ENCODE measurements at places on chromosomes 11 and 22.

DNA sequence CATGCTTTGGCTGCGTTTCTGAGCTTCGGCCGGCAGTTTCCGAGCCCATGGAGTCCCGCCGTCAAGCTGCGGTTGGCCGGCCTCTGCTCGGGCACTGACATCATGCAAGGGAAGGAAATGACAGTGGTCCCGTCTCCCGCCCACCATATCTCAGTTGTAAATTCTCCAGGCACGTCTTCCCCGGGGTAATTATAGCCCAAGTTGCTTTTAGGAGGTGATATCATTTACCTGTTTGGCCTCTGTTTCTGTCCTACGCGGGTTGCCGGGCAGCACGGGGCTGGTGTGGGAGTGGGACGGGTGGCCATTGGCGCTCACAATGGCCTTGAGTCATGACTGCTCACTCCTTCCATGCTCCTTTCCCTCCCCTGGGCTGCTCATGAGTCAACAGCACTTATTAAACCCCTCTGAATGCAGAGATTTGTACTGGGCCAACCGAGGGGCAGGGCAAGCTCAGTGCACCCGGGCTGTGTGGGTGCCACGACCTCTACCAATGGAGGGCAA, 4.2 kb upstream of the ANO1 start:
- no peak for DNase-seq

- no peak for DNase-seq
Measured at GRCh38 chr22:44256085-44256484, 56.7 kb downstream of the SHISAL1 start.

DNA sequence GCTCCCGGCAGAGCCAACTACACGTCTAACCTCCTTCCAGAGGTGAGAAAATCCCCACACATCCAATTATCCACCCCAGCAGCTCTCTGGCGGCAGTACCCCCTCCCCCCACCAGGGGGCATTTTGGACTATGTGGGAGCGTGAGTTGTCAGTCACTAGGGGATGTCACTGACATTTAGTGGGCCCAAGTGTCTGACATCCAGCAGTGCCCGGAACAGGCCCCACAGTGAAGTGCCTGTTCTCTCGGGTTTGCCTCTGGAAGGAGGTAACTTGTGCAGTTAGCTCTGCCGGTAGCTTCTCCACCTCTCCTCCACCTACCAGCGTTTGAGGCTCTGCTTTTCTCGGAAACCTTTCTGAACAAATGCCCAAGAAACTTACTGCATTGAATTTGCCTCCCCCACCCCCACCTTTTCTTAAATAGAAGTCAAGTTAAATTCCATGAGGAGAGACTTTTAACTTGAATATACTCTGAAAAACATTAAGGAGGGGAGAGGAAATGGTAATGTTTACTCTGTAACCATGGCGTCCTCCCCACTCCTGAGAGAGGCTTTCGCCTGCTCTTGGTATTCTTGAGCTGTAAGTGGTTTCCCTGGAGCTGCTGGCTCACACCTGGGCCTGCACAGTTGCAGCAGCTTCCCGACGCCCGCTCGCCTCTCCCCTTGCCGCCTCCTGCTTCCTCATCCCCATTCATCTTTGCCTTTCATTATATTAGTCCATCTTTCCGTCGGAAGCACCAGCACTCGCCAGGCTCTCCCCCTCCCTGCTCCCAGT, 112.8 kb downstream of the WNT7B start:
- peak; percentile 47 for DNase-seq

DNA sequence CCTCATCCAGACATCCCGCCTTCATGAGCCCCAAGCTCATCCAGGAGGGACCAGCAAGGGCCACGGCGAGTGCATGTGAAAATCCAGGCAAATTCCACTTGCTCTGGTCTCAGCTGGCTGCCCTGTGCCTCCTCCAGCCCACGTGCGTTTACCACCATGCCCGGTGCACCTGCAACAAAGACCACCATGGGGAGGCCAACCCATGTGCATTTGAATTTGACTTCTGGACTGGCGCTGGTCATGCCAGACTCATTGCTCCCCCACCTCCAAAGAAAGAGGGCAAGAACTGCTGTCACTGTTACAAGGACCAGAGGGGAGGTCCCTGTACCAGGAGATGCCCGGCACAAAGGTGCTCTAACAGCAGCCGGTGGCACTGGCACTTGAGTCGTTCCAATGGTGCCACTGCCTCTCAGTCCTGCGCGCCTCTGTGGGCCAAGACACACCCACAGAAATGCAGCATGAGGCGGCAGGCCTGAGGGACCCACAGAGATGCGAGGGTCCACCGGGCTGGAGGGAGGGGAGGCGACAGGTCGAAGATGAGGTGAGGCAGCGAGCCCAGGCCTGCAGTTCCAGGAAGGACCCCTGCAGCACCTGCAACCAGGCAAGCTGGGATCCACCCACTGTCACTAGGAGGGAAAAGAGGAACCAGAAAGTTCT, 80.3 kb downstream of the PHF21B start:
- no peak for DNase-seq

- DNase-seq = no peak
Measured at GRCh38 chr11:100791860-100792259, 104.8 kb downstream of the ARHGAP42 start.

- DNase-seq = no peak
Measured at GRCh38 chr11:70111269-70112016, 33.3 kb downstream of the ANO1 start.

- DNase-seq = no peak
Measured at GRCh38 chr11:59437770-59438169, 1.5 kb downstream of the OR5A1 start.

DNA sequence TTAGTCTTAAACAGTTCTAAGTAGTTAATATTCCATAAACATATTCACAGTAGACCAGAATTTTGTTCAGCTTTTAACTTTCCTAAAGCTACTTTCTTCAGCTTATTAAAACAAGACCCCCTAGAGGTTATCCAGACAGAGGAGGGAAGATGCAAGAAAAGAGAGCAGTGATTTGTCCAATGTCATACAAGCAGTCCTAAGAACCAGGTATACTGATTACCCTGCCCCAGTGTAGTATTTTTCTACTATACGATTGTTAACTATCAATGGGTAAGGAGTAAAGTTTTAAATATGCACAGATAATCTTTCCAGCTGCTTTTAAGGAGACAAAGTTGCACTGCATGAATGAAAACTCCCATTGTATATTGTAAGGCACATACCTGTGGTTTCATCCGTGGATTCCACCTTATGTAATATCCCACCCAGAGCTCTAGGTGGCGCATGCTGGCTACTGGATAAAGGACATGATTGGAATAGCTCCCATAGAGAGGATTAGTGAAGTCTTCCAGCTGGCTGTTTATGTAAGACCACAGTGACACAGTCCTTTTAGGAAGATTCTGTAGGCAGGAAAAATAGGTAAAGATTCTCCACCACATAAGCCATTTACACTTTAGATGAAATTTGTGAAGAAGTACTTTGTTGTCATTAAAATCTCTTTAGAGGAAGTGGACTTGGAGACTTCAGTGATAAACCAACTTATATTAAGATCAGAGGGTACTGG, 45.6 kb downstream of the CEP57 start:
- DNase-seq = peak; percentile 94

DNA sequence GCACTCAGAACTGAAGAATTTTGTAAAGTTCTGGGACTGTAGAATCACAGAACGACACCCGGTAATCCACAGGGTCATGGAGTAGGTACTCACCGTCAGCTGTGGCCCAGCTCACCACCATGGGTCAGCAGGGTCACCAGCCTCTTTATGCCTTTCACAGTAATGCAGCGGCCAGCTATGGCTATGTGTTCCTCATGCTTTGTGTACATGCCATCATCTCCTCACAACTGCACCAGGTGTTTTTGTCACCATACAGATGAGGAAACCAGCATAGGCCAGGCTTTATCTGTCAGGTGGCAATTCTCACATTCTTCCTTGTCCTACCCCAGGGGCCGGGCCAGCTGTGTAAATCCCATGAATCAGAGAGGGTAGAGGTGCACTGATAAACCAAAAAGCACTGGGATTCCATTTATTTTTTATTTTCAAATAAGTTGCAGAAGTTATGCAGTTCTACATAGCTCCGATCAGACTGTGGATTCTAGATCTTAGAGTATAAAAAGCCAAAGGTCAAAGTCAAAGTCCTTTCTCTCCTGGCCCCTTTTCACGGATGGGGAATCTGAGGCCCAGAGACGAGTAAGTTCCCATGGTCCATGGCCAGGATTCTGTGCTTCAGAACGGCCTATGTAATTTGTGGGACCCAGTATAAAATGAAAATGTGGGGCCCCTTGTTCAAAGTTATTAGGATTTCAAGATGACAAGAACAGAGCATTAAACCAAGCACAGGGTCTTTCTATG, 17.5 kb downstream of the TSKU start:
- no peak for DNase-seq

- DNase-seq = no peak
Measured at GRCh38 chr11:67422891-67423290, 5.4 kb upstream of the RPS6KB2 start.

DNA sequence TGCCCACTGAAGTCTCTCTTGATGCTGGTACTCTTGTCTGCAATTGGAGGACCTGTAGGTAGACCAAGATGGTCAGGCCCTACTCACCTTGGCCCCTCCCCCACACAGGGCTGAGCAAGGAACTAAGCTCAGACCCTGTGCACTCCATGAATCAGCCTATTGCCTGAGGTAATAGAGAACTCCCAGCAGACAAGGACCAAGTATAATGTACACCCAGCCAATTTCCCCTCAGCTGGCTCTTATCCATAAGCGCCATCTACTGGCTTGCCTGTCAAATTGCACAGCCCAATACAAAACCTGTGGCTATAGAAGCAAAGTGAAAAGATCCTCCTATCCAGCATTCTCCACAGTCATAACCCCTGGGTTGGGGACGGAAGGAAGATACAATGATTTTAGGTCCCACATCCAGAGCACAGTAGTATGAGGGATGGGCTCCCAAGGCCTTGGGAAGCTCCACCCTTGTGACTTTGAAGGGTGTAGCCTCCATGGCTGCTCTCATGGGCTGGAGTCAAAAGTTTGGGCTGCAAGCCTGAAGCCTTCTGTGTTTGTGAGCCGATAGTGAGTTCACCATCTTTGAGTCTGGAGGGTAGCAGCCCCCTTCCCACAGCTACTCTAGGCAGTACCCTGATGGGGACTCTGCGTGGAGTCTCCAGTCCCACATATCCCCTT, 56.0 kb downstream of the GLYATL2 start:
- peak; percentile 25 for DNase-seq

GRCh38 chr11:16603245-16603644, 135.2 kb upstream of the C11orf58 start:
- no peak for DNase-seq

Data from cerebellar cortex (tissue), 1 donor.